ENCODE measurements at places on chromosomes 6 and 20. TPM values are rescaled to one million over a fixed set of nuclear protein-coding genes. Genes with fewer than 3 reads are reported as not detected.

DNA sequence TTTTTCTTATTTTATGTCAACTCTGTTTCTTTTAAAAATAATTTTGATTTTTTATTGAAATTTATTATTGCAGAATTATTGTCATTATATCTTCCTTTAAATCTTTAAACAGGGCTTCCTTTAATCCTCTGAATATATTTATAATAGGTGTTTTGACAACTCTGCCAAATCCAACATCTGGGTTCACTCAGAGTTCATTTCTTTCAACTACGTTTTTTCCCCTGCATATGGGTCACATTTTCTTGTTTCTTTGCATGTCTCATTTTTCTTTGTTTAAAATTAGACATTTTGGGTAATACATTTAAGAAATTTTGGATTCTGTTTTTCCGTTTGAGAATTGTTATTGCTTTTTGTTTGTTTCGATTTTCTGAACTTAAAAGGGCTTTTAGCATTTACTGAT, 655.1 kb upstream of the CITED2 start:
- no peaks in the 10 kb centered on the region for H3K36me3 ChIP-seq
- H3K27ac ChIP-seq: no peak overlapping the region
- H3K4me1 ChIP-seq: no peaks in the 10 kb centered on the region
- H3K4me3 ChIP-seq: no peak overlapping the region
- H3K27me3 ChIP-seq: no peaks in the 10 kb centered on the region

DNA sequence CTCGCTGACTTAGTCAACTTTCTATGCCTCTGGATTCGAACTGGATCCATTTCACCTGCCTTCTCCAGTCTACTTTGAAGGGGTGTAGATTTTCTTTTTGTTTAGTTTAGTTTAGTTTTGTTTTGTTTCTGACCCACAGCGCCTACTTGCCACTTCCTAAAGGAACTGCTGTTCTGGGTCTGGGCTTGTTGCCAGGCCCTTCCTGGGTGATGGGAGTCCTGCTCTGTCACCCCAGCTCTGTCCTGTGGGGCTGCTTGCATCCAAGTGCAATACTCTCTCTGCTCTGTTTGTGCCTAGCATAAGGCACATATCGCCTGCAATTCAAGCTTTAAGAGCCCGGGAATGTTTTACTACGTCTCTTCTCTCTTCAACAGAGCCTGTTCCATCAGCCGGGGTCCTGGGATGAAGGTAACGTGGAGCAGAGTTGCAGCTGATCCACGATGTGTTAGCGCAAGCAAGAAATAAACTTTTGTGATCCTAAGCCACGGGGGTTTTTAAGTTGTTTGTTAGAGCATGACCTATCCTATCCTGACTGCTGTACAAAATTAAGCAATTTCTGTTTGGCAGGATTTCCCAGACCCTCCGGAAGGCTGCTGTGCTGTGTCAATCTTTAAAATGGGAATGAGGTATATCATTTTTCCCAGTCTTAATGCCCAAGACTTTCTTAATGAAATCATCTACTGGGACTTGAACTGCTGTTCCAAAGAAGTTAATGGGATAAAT, 30.9 kb upstream of the TAGAP start:
- no peak overlapping the region for H3K4me3 ChIP-seq
- DNase-seq: no peak
- no peak overlapping the region for H3K27ac ChIP-seq
- no peaks in the 10 kb centered on the region for H3K4me1 ChIP-seq

DNA sequence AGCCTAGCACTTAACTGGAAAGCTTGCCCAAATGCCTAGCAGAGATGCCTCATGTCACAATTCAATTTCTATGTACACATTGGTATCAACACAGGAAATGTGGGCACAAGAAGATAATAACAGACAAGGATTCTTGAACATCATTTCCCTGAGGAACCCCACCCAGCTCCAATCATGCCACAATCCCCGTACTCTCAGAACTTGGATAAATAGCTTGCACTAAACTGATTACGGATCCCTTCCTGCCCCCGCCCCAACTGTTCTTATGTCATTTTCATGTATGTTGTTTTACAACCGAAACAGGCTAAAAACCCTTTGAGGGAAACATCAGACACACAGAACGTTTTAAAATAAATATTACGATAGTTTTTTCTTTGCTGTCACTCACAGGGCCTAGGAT, 87.1 kb downstream of the BACH2 start:
- no peak for DNase-seq
- H3K27ac ChIP-seq: no peak overlapping the region
- no peaks in the 10 kb centered on the region for H3K36me3 ChIP-seq
- no peak overlapping the region for H3K4me3 ChIP-seq
- H3K27me3 ChIP-seq: no peaks in the 10 kb centered on the region
- H3K4me1 ChIP-seq: no peaks in the 10 kb centered on the region

GRCh38 chr6:165920896-165921671, 246.6 kb downstream of the TBXT start:
- DNase-seq: no peak
- H3K4me1 ChIP-seq: no peaks in the 10 kb centered on the region
- no peak overlapping the region for H3K27ac ChIP-seq
- no peaks in the 10 kb centered on the region for H3K27me3 ChIP-seq
- no peaks in the 10 kb centered on the region for H3K36me3 ChIP-seq

ESR1 gene
- 3.0 TPM for total RNA-seq

All from ascending aorta (tissue), 2 donors.